CD4-positive, alpha-beta T cell treated with Interleukin-12 subunit alpha and Interleukin-12 subunit beta, for 1 hour (primary cell): ENCODE measurements at places on chromosomes 7 and 10.

- no peak for DNase-seq
Measured at GRCh38 chr10:89450901-89451300, 36.5 kb downstream of the IFIT5 start.

GRCh38 chr7:31371621-31372020 is 31.1 kb upstream of the NEUROD6 start:
- no peak for DNase-seq

- no peak for DNase-seq
Measured at GRCh38 chr7:17996442-17997223, 31.0 kb downstream of the PRPS1L1 start.

DNA sequence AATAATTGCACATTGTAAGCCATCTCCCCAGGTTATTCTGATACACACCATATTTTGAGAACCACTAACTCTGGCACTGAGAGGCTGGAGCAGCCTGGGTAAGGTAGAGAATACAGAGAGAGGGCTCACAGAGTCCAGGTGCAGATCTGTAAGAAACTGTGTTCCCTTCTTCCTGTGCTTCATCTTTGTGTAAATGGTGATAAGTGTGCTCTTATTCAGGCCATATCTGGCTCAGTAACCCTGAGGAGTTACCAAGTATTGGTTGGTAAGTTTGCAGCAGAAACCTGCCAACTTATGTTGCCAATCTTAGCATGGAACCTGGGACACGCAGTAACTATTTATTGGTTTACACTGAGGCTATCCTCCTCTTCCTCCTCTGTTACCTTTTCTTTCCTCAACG is 16.2 kb upstream of the ICA1 start:
- DNase-seq = no peak

GRCh38 chr10:103896225-103896624 is 21.8 kb downstream of the STN1 start:
- DNase-seq = no peak

- DNase-seq = no peak
Measured at GRCh38 chr10:113523071-113523470, 29.8 kb upstream of the HABP2 start.

GRCh38 chr10:52774600-52775106 is 2.1 kb upstream of the MBL2 start:
- DNase-seq = no peak

DNA sequence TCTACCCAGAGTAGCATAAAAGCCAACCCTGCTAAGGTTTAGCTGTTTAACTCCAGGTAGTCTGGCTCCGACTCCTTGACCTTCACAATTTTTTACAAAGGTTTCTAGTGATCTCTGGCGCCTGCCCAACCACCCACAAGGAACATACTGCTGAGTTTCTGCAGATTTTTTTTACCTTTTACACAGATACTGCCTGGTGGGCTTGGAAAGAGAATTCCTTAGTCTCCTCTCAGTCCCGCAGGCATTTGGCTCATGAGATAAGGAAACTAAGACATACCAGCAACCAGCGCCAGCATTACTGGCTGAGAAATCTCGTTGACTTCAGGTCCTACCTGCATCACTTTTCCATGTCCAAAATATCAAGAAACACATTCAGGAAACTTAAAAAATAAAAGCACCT is 51.1 kb upstream of the LYZL1 start:
- DNase-seq = no peak

- no peak for DNase-seq
Measured at GRCh38 chr10:60910543-60910942, 33.4 kb downstream of the RHOBTB1 start.

- no peak for DNase-seq
Measured at GRCh38 chr7:55056577-55057480, 38.0 kb downstream of the EGFR start.

- DNase-seq = no peak
Measured at GRCh38 chr7:73520673-73521635, 1.1 kb downstream of the BAZ1B start.

DNA sequence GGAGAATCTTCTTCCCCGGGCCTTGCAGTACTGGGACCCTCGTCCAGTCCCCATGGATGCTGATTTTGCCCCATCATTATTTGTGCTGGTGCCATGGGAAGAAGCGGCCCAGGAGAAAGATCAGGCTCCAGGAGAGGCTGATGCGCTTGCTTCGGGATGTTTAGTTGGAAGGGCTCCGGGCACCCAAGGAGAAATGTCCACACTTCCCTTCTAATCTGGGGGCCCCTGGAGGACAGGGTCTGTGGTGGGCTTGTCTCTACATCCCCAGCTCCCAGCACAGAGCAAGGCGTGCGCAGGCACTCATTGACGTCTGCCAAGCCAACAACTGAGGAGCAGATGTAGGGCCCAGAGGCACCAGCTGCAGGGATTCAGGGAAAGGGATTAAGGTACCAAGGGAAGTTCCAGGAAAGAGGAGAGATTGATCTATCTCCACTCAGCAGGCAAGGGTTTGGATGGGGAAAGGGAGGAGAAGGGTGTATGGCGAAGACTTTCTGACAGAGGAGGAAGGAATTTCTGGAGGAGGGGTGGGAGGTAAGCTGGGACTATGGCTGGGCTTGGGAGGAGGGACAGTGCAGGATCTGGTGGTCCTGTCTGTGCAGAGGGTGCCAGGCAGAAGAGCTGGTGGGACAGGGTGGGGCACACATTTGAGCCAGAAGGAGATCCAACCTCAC is 38.7 kb upstream of the LEP start:
- DNase-seq = no peak
